Stimulated activated effector memory CD8-positive, alpha-beta T cell treated with anti-CD3 and anti-CD28 coated beads, Interleukin-12 subunit alpha, Interleukin-12 subunit beta, amount 100 ng/mL, for 72 hours (primary cell): ENCODE measurements at places on chromosomes 2 and 18.
A peak's percentile ranks its signal among the peaks of the same experiment; 100 is the strongest.

DNA sequence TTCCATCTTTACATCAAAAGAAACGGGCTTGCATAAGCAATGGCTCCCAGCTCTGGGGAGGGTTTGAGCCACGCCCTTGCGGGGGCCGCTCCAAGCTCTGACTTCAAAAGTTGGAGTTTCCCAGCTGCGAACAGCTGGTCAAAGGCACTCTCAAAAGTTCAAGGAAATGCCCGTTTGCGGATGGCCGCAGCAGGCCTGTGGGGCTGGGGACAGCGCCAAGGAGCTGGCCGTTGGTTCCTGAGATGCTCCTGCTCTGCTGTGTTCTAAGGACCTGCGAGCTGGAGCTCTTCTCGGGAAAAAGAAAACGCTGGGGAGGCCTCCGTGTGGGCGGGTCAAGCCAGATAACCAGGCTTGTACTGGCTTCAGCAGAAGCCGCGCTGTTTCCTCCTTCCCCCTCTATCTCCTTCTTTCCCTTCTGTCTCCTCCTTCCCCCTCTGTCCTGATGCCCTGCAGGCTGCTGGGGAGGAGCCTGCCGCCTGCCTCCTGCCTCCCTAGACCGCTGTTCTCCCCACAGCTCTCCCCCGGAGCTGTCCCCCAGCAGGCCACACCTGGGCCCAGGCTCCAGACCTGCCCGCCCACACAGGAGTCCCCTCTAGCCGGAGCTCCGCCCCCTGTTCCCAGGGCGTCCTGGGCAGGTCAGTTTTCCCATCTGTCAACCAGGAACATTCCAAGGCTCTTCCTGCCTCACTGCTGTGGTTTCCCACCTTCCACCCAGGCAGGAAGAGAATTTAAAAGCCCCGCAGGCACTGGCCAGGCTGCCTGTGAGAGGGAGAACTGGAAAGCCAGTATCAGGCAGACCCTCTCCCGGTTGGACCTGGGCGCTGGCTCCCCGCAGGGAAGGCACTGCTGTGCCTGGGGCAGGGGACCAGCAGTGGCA, 14.1 kb downstream of the KLF11 start:
- no peak for DNase-seq

- DNase-seq, result no peak
Measured at GRCh38 chr2:149787206-149787605, 199.6 kb upstream of the MMADHC start.

DNA sequence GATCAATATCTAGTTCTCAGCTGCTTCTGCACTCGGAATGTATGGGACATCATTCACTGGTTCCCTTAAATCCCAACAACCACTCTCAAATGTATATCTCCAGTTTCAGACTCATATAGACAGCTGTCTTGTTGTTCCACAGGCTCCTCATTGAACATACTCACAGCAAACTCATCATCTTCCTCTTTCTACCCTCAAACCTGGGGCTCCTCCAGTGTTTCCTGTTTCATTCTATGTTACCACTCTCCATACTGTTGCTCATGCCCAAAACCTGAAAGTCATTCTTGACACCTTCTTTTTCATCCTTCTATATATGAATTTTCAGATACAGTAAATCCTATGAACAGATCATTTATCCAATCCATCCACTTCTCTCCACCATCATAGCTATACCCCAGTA, 18.7 kb upstream of the REL start:
- peak; percentile 22 for DNase-seq

- DNase-seq, result no peak
Measured at GRCh38 chr18:45802814-45803492, 22.5 kb upstream of the SIGLEC15 start.

DNA sequence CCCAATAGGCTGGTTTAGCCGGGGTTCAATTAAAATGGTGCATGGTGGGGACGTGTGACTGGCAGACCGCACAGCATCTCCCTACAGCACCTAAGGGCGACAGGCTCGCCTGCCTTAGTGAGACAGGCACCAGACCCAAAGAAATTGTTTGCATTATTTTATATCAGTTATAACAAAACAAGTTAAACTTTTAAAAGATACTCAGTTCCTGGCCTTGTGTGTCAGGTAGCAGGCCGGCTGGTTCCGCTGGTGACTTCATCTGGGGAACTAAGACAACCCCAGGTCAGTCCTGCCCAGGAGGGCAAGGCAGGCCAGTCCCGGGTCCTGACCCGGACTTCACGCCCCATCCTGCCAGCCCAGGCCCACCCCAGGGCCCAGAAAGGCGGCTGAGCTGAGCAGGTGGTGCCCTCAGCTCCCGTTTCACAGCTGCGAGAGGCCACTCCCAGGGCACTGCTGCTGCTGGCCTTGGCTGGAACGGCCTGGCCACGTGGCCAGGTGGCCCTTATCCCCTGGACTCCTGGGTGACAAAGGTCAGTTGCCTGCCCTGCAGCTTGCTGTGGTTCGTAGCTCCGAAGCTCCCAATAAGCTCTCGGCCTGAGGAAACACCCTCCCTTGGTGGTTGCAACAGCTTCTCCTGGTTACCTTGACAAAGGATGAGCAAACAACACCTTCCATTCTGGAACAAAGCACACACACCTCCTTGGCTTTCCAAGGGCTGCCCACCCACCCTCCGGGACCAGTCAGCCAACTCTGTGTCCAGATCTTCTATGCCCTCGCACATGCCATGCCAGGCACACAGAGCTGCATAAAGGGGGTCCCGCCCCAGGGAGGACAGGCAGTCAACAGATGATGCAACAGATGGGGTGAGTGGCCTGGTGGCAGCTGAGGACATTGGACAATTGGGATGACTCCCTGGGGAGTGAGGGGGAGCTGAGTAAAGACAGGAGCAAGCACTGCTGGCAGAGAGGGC, 11.3 kb upstream of the AGXT start:
- no peak for DNase-seq

- DNase-seq, result no peak
Measured at GRCh38 chr2:25933622-25934021, 48.7 kb downstream of the KIF3C start.

DNA sequence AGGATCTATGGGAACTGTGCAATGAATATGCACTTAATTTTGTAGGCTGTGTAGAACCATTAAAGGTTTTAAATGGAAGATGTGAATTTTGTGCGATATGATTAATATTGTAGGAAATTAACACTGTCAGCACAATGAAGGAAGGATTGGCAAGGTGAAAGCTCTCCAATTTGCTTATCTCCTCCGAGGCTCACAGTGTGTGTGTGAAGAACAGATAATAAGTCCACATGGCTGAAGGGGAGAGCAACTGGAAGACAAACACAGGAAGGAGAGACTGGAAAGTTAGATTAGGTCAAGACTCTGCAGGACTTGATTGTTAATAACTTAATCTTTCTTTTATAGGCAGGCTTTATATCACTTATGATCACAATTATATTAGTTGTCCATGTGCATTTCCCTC, 269.7 kb upstream of the VRK2 start:
- DNase-seq, result no peak

DNA sequence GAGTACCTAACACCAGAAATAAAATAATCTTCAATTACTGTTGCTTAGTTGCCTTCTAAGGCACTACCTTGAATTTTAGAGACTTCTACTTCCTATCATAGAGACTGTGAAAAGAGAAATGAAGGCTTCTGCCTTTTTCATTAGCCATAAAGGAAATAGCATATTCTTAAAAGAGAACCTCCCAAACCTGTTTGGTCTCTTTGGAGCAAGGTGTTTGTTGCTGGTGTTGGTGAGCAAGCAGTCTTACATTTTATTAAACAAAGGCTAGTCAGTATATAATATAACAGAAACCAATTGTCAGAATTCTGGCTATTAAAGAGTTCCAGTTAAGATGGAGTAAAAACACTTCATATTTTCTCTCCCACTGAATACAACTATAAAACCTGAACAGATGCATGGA, 116.4 kb downstream of the TAF4B start:
- DNase-seq, result no peak

- DNase-seq, result no peak
Measured at GRCh38 chr2:68834737-68835376, 36.3 kb downstream of the BMP10 start.
